NCI-H1417 (cell line): ENCODE measurements at places on chromosomes 12 and 14.

DNA sequence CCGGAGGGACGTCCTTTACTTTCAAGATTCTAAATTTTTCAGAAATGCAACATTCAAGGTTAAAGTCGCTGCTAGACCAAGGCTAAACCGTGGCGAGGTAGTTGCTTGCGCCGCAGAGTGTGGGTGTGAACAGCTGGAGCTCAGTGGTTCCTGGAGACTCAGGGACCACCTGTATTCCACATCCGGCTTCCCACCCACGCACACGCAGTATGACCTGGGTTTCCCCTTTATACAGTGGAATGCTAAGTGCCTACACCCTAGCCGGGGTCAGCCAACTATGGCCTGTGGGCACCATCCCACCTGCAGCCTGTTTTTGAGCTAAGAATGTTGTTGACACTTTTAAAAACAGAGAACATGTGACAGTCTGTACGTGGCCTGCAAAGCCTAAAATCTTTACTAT, 42.9 kb upstream of the TESC start:
- no peak for DNase-seq

GRCh38 chr12:76679778-76680177, 84.1 kb upstream of the ZDHHC17 start:
- DNase-seq, result no peak

GRCh38 chr12:132411457-132411856, 78.5 kb upstream of the FBRSL1 start:
- peak; percentile 28 for DNase-seq

GRCh38 chr12:17949558-17950141, 140.3 kb downstream of the RERGL start:
- peak; percentile 7 for DNase-seq

GRCh38 chr14:101466456-101467180, 94.7 kb upstream of the DIO3 start:
- DNase-seq, result no peak

DNA sequence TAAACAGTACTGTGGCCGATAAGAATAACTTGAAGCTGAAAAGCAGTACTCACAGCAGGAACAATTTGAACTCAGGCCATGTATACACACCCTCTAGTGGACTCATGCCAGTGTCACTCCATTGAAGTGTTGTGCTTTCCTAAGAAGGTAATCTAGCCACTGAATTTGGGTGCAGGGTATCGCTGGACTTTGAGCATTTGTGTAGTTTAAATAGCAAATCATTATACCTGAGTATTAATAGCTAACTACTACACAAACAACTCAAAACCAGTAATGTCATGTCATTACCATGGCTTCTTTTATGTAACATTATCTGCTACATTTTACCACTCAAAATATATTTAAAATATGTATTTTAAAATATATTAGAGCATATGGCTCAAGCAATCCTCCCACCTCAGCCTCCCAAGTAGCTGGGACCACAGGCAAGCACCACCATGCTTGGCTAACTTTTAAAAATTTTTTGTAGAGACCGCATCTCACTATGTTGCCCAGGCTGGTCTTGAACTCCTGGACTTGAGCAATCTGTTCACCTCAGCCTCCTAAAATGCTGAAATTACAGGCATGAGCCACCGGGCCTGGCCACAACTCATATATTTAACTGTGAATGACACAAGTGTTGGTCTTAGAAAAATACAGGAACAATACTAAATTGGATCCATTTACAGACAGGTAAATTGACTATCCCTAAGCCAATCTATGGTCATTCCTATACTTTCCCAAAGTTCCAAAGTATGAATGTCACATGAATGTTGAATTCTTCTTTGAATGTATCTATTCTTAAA, 25.6 kb upstream of the ARID4A start:
- DNase-seq, result peak; percentile 13

- peak; percentile 23 for DNase-seq
Observed at GRCh38 chr12:95582230-95583058, 31.2 kb upstream of the USP44 start.

DNA sequence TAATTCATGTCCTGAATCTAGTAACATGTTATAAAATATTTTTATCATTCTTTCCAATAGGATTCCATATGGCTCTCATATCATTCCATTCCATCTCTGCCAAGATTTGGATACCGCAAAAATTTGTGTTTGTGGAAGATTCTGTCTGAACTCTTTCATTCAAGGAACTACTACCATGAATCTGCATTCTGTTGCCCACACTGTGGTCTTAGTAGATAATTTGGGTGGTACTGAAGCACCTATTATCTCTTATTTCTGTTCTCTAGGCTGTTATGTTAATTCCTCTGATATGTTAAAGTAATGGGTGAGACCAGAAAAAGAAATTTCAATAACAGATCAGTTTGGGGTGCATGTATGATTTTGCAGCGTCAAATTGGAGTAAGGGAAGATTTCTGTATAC, 6.2 kb downstream of the RPL36AL start:
- no peak for DNase-seq

- no peak for DNase-seq
Observed at GRCh38 chr12:53514628-53515290, 7.5 kb upstream of the NPFF start.

DNA sequence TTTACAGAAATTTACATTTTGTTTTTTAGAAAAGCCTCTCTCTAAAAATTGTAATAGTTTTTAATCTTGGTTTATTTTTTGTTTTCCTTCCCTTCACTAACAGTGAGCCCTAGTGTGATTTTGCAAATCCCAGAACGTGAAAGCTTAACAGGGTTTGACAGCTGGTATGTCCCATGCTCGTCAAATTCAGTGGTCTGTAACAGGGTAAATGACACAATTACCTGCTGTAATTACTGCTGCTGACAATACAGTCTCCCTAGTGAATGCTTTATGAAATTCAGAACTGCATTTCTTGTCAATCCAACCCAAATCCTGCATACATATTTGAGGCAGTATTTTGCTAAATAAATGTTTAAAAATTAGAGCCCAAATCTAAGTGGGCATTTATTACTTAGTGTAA, 249.2 kb downstream of the NELL2 start:
- DNase-seq, result peak; percentile 82

GRCh38 chr12:129190827-129191226, 337.5 kb downstream of the GLT1D1 start:
- peak; percentile 3 for DNase-seq
